Sigmoid colon (tissue), 7 donors: ENCODE measurements at places on chromosomes 1 and 21.

DNA sequence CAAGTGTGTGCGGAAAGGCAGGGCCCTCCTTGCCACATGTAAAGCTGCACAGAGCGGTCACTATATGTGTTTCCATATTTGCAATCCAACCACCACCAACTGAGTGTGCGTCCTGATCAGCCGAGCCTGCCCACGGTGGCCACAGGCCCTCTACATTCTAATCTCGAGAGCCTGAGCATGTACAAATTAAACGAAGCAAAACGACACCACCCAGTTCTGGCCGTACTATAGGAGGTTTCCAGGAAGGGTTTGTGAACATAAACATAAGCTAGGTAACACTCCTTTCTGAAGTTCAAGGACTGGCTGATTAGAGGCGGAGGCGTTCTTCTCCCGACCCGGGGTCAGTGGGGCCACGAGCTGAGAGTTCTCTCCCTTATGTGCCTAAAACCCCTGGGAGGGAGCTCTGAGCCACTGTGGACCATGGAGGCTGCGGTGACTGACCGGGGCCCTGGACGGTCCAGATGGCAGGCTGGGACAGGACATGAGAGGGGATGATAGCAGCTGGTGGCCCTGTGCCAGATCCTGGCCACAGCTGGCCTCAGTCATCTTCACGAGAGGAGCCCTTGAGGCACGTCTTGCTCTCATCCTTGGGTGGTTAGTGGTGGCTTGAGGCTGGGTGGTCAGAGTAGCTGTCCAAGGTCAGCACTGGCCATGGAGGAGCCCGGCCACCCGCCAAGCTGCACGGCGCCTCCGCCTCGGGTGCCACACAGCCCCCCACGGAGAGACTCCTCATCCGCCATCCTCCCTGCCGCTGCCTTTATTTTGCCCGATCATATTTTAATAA is 39.1 kb upstream of the TRAPPC10 start:
- no peak for DNase-seq

DNA sequence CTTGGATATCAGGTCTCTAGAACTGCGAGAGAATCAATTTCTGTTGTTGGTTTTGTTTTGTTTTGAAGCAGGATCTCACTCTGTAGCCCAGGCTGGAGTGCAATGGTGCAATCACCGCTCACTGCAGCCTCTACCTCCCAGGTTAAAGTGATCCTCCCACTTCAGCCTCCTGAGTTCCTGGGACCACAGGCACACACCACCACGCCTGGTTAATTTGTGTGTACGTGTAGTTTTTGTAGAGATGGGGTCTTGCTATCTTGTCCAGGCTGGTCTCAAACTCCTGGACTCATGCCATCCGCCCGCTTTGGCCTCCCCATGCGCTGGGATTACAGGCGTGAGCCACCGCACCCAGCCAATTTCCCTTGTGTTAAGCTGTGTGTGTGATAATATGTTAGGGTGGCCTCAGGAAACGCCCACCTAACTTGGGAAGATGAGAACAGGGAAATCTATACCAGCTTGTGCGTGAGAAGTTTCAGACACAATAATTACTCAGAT is 109.6 kb downstream of the SIK1 start:
- no peak for DNase-seq

DNA sequence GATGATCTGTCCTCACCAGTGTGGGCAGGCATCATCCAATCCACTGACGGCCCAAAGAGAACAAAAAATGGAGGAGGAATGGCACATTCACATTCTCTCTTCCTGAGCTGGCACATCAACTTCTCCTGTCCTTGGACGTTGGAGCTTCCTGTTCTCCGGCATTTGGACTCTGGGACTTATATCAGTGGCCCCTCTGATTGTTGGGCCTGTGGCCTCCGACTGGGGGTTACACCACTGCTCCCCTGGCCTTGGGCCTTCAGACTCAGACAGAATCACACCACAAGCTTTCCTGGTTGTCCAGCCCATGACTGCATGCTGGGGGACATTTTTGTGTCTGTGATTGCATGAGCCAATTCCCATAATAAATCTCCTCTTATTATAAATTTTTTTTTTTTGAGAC is 20.1 kb downstream of the IFNLR1 start:
- DNase-seq: peak; percentile 10

DNA sequence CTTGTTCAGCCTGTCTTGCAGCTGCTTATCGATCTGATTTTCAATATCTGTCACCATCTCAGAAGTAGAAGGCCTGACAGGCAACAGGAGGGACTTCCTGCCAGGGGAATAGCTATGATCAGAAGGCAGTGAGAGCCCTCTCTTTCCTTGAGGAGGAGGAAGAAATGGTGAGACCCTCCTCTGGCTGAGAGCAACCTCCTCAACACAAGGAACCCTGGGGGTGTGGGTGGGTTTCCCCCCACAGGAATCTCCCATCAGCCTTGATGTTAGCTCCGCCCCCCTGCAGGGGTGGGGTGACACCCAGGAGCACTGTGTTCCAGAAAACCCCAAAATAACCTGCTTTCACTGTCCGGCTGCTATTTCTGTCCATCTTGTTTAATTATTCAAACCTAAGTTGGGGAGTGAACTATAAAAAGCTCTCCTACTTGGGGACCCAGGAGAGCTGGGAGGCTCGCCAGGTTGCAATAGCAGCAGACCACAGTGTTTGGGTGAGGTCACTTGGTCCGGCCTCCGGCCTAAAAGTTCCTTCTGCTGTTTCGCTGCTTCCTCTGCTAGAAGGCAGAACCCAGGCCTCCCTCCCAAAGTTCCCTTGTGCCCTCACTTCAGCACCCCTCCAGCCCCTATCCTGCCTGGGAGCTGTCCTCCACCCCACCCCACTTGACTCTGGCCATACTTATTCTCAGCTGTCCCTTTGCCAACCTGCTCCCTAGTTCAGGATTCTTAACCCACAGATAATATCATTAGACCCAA is 7.8 kb upstream of the MEF2D start:
- peak; percentile 95 for DNase-seq

DNA sequence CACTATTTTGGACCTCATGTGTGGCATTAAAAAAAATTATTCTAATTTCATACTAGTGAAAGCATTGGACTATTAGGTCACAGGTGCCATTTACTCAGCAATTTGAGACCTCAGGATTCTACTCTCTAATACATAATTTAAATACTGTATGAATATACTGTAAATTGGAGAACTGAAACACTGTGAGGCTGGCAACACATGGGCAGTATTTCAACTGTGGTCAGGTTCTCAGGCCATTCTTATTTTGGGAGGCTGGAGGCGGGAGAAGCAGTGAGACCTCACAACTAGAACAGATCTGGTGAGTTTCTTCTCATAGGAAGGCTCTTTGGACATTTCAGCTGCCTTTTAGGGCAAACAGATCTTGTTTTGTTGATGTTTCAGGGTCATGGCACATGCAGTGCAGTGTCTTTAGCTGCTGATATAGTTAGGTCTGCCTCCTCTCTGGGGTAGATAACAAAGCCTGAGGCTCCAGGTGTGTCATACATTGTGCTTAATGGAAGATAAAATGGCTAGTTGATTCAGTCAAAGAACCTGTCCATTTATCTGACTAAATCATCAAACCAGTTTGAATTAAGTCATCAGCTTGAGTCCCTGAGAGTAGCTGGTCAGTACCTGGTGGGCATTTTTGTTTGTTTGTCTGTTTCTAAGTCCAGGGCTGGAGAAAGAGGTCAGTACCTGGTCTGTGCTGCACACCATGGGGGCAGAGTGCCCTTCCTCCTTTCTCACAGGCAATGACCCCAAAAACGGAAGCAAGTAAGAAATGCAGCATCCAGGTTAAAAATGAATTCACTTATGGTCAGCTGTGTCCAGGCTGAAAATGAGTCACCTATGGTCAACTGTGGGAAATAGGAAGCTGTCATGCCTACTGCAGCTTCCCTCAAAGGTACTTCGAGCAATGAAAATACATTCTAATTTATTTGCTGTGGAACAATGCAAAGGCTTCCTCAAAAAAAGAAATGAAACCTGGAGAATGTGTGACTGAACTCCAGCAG is 216.2 kb downstream of the SDCCAG8 start:
- DNase-seq: no peak

DNA sequence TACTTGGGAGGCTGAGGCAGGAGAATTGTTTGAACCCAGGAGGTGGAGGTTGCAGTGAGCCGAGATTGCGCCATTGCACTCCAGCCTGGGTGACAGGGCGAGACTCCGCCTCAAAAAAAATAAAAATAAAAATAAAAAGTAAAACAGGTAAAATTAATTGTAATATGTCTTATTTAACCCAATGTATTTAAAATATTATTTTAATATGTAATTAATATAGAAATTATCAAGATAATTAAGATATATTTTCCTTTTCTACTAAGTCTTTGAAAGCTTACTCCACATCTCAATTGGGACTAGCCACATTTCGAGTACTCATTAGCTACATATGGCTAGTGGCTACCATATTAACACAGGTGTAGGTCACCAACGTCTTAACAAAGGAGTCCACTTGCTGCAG is 61.6 kb upstream of the IPO9 start:
- DNase-seq: no peak

DNA sequence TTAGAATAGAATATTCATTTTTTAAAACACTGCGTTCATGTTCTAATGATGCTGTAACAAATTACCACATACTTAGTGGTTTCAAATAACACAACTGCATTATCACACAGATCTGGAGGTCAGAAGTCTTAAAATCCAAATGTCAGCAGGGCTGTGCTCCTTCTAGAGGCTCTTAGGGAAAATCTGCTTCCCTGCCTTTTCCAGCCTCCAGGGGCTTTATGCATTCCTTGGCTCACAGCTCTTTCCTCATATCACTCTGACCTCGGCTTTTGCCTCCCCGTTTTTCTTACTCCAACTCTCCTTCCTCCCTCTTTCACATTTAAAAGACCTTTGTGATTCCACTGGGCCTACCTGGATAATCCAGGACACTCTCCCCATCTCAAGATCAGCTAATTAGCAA is 18.6 kb upstream of the FMN2 start:
- no peak for DNase-seq

DNA sequence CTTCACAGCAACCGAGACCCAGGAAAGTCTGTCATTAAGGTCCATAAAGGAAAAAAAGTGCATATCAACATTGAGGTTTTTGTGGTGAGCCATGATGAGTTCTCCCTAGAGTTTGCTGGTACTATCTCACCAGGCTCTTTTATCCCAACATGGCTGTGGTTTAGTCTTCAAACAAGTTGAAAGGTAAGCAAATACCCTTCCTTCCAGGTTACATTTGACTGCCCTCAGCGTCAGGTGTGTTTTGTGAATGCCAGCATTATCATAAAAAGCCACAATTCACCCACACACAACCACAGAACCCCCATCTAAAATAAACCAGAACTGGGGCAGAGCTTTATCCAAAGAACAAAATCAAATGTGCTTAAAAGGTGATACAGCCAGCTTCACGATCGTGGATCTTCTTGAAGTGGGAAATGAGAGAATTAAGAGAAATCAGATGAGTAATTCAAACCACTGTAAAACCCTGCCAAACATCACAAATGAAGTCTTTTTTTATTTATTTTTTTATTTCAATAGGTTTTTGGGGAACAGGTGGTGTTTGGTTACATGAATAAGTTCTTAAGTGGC is 64.7 kb downstream of the SETD4 start:
- no peak for DNase-seq

DNA sequence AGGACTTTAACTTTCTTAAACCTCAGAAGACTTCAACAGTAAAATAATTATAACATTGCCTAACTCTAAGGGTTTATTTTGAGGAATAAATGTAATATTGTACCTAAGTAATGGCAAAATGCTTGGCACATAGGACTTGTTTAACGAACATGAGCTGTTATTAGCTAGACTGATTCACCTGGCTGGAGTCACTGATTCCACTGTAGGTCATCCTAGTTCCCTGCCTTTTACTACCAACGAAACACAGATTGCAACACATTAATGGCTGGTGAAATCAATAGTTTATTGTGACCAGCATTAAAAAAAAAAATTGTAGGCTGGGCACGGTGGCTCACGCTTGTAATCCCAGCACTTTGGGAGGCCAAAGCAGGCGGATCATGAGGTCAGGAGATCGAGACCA is 45.5 kb upstream of the ATP5PO start:
- DNase-seq: no peak

DNA sequence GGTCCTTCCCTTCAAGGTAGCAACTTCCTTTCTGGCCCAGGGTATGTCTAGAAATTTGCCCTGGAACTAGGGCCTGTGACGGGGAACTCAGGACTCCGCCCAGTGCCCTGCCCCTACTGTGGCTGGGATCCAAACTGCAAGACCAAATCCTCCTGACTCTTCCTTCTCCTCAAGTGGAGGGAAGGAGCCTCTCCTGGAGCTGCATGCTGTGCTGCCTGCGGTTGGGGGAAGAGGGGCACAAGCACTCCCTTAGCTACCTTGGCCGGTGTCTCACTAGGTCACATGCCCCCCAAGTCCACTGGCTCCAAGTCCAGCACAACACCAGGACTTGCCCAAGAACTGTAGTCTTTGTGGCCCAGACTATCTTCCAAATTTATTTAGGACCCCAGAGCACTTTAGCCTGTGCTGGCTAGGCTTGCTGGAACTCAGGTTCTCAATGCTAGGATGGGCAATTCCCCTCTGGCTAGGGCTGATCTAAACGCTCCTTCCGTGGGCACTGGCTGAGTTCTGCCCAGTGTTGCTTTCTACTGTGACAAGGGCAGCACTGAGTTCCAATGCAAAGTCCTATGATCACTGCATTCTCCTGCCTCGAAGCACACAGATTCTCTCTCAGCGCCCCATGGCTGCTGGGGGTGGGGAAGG is 12.2 kb downstream of the ADSS2 start:
- DNase-seq: no peak

- no peak for DNase-seq
These were observed 33.0 kb downstream of the DSCAM start for GRCh38 chr21:40813918-40814317.

DNA sequence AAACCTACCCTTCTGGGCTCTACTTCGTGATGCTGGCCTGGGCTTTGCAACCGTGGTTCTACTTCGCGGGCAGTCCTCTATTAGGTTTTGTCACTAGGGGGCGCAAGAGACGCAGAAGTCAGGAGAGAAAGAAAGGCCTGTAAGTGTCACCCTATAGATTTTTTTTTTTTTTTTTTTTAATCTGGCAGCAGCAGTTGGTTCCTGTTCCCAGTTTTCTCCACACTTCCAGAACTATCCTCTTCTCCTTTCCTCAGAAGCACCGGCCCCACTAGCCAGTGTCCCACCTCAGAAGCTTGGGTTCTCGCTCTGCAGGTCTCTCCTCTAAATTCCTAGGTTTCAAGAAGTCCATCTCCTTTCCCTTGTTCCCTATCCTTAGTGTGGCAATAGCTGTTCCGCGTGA is 9.1 kb upstream of the LCE2D start:
- DNase-seq: no peak

DNA sequence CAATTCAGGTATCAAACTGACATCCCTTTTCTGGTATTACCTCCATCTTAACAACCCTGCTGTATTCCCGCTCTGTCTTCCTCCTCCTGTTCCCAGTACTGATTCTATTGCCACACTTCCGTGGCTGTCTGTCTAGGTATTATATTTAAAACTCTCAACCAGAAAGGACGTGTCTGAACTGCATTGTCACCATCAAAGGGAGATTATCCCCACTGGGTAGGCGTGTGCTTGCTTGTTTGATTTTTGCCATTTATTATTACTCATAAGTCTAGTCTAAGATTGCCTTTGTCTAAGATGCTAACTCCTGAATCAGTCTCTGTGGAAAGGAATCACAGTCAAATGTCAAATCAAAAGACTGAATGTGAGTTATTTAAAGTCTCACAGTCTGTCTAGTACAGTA is 650.1 kb downstream of the KCNT2 start:
- DNase-seq: no peak

GRCh38 chr1:64882574-64883255 is 83.6 kb downstream of the JAK1 start:
- DNase-seq: no peak
